ENCODE measurements at places on chromosomes 7 and 10.

DNA sequence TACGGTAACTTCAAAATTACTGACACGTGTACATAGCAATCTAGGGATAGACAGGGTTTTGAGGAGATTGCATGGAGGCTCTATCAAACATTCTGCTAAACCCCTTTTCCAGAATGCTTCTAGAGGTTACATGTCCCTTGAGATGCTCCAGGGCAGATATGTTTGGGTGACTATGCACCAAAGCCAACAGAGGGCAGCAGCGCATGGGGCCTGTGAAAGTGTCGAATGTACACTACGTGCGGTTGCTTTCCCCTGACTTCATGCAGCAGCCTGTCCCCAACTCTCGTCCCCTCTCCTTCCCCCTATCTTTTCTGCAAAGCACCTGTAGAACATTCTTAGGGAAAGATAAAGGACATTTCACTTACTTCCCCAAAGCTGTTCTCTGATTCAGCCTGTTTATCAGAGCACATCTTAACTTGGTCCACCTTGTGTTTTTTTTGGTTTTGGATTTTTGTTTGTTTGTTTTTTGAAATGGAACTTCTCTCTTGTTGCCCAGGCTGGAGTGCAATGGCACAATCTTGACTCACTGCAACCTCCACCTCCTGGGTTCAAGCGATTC lies 90.2 kb downstream of the UBE3C start:
- no peak for DNase-seq

DNA sequence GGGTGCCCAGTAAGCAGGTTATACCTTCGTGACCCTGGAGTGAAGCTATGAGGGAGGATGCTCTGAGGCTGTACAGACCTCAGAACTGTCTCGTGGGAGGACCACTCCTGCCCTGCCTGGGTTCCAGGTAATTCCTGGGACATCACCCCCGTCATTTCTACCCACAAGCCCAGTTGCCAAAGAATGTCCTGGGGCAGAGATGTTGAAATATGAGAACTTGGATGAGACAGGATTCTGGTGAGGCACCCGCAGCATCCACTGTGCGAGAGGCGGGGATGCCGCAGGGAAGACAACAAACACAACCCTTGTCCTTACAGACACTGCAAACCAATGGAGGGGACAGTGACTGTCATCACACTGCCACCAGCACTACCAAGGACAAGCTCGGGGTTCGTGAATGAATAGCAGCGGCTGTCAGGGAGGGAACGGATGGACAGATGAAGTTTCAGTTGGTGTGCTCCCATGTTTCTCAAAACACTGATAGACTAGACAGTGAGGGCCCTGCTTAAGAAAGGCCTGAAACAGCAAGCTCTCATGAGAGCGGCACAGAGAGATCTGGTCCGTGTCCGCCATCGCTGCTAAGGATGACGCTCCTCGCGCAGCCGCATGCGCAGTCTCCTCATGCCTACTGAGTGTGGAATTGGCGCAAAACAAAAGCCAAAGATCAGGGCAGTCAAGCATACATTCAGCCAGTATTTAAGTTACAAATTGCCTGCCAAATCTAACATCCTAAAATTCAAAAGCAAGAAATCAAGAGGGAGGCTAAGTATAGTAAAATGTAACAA lies 82.0 kb upstream of the RHEB start:
- no peak for DNase-seq

- DNase-seq, result no peak
These were observed 4.6 kb upstream of the SMARCD3 start for GRCh38 chr7:151252961-151253711.

DNA sequence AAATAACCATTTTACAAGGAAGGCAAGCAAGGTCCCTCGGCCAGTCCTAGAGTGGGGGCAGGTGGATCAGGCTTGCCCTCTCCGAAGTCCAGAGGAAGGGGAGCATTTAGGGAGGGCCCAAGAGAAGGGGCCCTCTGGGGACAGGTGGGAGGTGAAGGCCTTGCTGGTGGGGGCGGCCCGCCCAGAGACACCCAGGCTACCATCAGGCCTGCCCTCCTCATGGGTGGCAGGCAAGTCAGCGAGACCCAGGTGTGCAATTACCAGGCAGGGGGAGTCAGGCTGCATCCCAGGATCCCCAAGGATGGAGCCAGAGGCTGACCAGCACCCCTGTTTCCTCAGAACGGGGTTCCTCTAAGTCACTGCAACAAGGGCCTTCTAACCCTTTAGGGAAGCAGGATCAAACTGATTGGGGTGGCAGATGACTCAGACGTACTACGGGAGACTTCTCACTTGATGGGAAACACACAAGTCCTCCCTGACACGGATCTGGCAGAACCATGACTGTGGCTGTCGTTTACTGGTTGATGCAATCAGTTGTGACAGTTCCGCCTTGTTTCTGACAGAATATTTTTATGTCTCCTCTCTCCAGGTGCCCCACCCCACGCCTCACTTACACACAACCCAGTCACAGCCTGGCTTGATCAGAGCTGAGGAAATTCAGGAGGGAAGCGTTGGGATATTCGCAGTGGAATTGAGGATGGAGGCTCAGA lies 8.2 kb downstream of the LOXL4 start:
- DNase-seq, result no peak

- no peak for DNase-seq
These were observed 264.6 kb upstream of the BMPER start for GRCh38 chr7:33640741-33641140.

GRCh38 chr10:103630156-103630555 lies 136.7 kb downstream of the NEURL1 start:
- DNase-seq, result no peak

DNA sequence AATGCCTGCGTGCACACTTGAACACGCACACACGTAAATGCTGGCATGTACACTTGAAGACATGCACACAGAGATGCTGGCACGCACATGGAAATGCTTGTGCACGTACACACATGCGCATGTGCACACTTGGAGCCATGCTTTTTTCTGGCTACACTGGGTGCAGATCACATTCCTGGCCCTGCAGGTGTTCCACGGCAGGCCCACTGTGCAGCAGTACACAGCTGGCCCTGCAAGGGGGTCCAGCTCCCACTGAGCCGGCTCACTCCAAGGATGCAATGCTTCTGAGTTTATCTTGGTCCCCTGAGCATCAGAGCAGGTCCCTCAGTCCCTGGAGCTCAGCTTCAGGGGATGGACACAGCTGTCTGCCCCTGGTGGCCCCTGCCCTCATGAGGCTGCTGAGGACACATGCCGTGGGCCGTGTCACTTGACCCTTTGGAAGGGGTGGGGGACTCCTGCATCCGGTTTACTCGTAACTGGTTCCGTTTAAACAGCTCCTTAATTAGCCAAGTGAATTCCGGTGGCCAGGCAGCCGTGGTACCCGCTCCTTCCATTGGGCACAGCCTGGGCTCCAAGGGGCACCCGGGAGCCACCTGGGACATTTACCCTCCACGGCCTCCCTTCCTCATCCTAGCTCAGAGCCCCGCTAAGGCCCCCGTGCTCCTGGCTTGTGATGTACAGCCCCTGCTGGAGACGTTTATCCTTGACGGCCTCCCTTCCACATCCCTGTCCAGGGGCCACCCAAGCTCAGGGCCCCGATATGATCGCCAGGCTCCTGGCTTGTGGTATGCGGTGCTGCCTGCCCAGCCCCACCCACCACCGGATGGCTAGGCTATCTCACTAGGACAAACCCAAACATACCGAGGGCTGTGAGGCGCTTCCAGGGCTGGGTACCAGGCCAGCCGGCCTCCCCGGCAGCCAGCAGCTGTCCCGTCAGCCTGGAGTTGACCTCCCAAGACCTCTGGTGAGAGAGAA lies 39.5 kb upstream of the DPYSL4 start:
- DNase-seq, result no peak

DNA sequence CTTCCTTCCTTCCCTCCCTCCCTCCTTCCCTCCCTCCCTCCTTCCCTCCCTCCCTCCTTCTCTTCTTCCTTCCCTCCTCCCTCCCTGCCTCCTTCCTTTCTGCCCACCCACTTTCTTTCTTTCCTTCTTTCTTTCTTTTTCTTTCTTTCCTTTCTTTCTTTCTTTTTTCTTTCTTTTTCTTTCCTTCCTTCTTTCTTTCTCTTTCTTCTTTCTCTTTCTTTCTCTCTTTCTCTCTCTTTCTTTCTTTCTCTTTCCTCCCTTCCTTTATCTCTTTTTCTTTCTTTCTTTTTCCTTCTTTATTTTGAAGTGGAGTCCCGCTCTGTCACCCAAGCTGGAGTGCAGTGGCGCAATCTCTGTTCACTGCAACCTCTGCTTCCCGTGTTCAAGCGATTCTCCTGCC lies 33.7 kb upstream of the GTF2IRD1 start:
- no peak for DNase-seq

DNA sequence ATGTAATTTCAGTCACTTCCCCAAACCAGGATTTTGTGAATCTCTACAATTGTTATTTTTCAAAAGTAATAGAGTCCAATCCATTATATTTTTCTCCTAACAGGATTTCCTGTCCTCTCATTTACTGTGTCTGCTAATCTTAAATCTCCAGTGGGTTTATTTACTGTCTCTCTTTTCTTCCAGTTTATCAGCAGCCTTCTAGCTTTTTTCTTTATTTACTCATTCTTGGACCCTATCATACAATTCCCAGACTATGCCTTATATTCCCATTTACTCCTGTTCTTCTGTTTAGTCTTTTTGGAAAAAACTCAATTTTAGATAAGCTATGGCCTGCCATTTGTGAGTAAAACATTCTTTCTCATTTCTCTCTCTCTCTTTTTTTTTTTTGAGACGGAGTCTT lies 94.7 kb downstream of the STK31 start:
- no peak for DNase-seq

DNA sequence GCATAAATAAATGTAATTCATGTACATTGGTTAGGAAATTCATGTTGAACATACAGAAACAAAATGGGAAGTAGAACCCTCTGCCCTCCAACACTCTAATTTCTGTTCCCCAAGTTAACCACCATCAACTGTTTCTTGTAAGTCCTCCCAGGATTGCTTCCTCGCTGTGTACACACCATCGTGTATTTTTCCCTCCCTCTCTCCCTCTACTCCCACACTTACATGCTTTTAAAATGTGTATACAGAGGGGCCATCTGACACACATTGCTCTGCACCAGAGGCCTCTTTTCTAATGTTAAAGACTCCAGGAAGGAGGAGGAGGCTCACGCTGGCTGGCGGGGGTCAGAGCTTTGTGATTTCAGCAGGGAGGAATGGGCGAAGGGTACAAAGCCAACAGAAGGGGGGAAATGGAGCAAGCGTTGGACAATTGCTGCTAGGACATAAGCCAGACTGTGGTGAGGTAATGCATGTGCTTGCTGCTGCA lies 1.9 kb upstream of the EPHA1 start:
- no peak for DNase-seq

DNA sequence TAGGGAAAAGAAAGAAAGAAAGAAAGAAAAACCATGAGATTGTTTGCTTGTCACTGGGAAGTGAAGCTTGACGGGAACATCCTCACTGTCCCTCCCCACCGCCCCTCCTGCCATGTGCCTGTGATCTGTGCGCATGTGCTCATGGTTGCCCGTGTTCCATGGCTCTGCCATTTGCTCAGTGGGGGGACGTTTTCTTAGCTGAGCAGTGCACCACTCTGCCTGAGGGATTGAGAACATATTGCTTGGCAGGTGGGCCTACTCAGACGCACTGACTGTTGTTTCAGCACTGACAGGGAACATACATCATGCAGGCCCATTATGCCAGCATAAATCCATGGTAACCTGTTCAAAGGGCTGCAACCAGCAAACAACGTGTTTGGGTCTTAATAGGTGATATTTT lies 747.9 kb upstream of the GALNT17 start:
- DNase-seq, result no peak

- DNase-seq, result no peak
These were observed 115.2 kb downstream of the HIP1 start for GRCh38 chr7:75623390-75624133.

GRCh38 chr7:120395526-120396019 lies 122.6 kb downstream of the KCND2 start:
- DNase-seq, result no peak

- DNase-seq, result no peak
These were observed 18.6 kb upstream of the IFIT2 start for GRCh38 chr10:89283025-89283935.

DNA sequence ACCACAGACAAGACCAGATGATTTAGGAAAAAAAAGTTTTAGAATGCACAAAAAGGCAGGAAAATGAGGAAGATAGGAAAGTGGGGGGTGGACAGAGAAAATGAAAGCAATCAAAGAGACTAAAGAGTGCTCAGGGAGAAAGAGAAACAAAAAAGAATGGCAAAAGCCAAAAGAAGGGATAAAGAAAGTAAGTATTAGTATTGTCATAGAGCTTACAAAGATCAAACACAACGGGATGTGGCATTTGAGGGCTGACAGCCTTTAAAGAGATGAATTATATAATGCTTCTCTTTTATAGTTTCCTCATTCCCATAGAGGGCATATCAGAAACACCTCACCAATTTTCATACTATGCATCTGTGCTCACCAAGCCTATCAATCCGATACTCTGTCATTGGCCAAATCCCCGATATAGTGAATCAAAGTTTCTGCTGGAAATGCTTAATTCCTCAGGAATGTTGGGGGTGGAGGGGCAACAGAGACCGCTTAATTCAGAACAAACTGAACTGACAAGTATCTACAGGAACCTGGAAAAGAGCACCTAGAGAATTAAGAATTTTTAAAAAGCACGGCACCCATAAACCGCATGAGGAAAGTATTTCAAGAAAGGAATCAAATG lies 2.7 kb downstream of the COG5 start:
- DNase-seq, result no peak

- DNase-seq, result no peak
These were observed 1.8 kb upstream of the CCDC6 start for GRCh38 chr10:59907918-59908807.

GRCh38 chr10:27504808-27505460 lies 830 bp downstream of the RAB18 start:
- no peak for DNase-seq

DNA sequence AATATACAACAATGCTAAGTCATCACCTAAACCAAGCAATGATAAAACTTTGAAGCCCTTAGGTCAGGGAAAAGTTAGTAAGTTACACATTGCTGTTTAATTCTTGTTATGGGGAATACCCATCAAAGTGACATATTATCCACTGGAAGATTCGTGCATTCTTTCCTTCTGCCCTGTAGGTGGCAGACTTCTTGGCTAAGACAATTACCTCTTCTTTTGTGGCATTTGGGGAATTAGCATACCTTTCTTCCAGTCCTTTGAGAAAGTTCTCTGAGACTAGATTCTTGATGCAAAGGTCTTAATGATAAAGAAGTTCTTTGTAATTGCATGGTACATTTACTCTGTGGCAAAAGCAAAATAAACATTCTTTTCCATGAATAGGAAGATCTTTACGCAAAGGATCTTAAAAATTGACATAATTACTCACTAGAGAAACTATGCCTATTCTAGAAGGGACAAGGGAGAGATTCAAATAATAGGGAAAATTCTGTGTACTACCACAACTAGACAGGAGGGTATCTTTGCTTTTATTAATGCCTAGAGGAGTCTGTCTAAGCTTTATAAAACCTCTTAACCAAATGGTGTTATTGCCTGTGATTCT lies 395.9 kb downstream of the GRM8 start:
- no peak for DNase-seq

GRCh38 chr10:44828508-44829142 lies 82.5 kb upstream of the TMEM72 start:
- DNase-seq, result no peak

DNA sequence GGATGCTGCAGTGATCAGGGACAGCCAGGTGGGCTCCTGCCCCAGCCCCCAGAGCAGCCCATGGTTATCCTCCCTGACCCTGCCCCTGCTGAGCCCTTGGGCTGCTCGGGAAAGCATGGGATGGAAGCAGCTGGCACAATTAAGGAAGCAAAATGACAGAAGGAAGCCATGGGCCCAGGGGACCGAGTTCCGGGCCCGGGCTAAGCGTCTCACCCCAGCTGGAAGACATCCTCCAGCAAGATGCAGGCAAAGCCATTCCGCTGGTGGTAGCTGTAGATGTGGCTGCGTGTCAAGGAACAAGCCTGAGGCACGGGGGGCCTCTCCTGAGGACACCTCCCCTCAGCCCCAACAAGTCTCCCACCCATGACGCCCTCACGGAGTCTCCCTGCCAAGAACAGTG lies 1.1 kb downstream of the ATG9B start:
- DNase-seq, result no peak

Data from NCI-H345 (cell line).